Memory B cell (primary cell): ENCODE measurements at places on chromosomes 1 and 21.

- no peak overlapping the region for H3K4me3 ChIP-seq
- H3K27me3 ChIP-seq: no peaks in the 10 kb centered on the region
- H3K4me1 ChIP-seq: peaks cover 23% of the 10 kb centered on the region
- H3K36me3 ChIP-seq: peaks cover 33% of the 10 kb centered on the region
Observed at GRCh38 chr1:12196641-12197482, 30.1 kb downstream of the TNFRSF1B start.

- peak; percentile 43 for DNase-seq
- no peaks in the 10 kb centered on the region for H3K27me3 ChIP-seq
- H3K4me1 ChIP-seq: peaks cover 38% of the 10 kb centered on the region
- peak overlapping the region; percentile 6 for H3K4me3 ChIP-seq
Observed at GRCh38 chr1:48750109-48750508, 26.6 kb downstream of the BEND5 start.

- DNase-seq: no peak
- H3K27me3 ChIP-seq: peaks cover 4% of the 10 kb centered on the region
- H3K27ac ChIP-seq: no peak overlapping the region
- no peaks in the 10 kb centered on the region for H3K4me1 ChIP-seq
- H3K36me3 ChIP-seq: no peaks in the 10 kb centered on the region
- H3K4me3 ChIP-seq: no peak overlapping the region
Observed at GRCh38 chr1:65179148-65179547, 31.1 kb downstream of the AK4 start.

DNA sequence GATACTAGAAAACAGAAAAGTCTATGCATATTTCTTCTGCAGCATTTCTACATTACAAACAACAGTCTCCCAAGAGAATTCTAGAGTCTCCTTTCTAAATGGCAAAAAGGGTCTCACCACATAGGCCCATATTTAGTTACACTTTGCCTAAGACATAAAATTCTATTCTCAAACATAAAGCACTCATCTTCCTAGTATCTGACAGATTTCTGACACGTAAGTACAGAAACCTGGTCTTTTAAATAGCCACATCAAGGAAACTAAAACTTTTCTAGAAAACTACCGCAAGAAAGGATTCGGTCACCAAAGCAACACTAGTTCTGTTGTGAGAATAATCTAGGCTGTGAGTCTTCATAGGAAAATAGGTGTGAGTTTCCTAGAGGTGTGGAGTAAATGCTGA, 33.6 kb upstream of the CTSK start:
- H3K27ac ChIP-seq: peak overlapping the region; percentile 64
- H3K36me3 ChIP-seq: peaks cover 20% of the 10 kb centered on the region
- H3K4me1 ChIP-seq: no peaks in the 10 kb centered on the region
- no peak for DNase-seq

- no peaks in the 10 kb centered on the region for H3K27me3 ChIP-seq
- no peaks in the 10 kb centered on the region for H3K4me1 ChIP-seq
- no peak overlapping the region for H3K4me3 ChIP-seq
- no peak for DNase-seq
Observed at GRCh38 chr21:32114419-32115035, 164.3 kb downstream of the MIS18A start.
